Tibial artery (tissue), 4 donors: ENCODE measurements at places on chromosomes 11 and 22.

- no peak for DNase-seq
Measured at GRCh38 chr22:29509298-29509697, 29.3 kb downstream of the NEFH start.

DNA sequence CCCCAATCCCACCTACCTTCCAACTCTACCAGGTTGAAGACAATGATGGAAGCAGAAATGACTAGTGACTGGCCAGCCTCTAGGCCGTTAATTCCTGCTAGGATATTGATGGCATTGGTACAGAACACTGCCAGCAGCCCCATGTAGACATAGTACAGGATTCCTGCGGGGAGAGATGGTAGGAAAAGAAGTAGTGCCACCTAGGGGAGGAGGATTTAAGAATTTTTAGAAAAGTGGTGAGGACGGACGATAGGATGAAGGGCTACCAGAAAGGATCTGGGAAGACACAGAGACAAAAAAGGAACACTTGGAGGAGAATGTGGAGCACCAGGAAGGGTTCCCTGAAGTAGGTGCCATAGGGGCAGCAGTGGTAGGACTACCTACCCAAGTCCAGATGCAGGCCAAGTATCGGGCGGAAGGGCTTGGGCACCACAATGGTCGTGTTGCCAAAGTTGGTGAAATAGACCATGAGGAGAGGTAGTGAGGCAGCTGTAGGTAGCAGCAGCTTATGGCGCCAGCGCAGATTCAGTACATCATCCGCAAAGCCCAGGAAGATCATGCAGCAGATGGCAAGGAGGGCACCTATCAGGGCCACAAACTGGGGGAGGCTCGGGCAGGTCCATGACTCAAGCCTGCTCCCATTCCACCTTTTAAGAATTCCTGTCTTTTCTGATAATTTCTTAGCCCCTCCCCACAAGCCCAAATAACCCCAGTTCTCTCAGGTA, 1.2 kb downstream of the DPAGT1 start:
- DNase-seq, result no peak

GRCh38 chr22:49783926-49784629, 43.6 kb downstream of the BRD1 start:
- DNase-seq, result no peak

DNA sequence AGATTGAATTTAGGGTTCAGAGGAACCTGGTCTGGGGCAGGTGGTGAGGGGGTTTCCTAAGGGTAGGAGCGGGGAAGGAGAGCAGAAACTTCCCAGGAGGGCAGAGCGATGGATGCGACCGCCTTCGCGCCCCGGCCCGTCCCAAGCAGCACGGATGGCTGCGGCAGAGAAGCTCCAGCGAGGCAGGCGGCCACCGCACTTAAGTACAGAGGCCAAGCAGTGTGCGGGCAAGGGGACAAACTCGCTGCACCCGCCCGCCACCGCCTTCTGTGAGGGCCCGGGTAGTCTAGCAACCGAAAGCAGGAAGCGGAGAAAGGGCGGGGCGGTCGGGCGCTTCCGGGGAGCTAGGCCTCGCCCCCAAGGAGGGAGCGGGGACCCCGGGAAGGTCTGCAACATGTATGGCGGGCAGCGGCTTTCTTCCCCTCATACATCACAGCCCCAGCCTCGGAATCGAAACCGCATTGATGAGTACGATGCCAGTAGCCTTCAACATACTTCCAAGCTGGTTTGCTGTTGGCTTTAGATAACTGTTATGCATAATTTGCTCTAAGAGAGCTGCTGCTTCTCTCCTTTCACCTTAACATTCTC, at the start of gene AGBL2:
TSS of gene AGBL2 (minus strand) at position 288 of the 588 bp plus-strand sequence. CDS start 719 bp downstream, outside the sequence.
- peak; percentile 80 for DNase-seq
